Amniotic stem cell (primary cell): ENCODE measurements at places on chromosomes 11 and 22.

- DNase-seq: no peak
Observed at GRCh38 chr11:116579031-116579653, 193.6 kb downstream of the BUD13 start.

DNA sequence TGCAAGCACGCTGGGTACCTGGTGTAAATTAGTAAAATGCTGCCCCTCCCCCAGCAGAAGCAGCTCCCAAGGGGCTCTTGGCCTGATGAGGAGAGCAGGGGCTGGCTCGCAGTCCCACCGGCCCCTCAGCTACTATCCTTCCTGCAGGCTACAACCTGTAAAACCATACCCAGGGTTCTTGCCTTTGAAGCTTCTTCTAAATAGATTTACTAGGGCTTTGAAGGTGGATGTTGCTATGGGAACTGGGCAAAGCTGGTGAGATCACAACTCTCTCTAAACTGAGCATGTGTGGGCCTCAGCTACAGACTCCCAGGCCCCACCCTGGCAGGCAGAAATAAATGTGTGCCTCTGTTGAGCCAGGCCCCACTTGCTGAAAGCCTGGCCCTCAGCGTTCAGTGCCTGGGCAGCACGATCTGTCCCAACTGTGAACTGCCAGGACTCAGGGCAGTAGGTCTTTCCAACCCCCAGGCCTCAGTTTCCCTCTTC is 18.5 kb downstream of the CD5 start:
- DNase-seq: no peak

GRCh38 chr11:17379383-17380180 is 8.9 kb downstream of the KCNJ11 start:
- DNase-seq: no peak

- no peak for DNase-seq
Observed at GRCh38 chr22:37544955-37545702, 15.2 kb upstream of the CDC42EP1 start.

- DNase-seq: no peak
Observed at GRCh38 chr11:26575946-26576345, 3.9 kb upstream of the MUC15 start.

- DNase-seq: no peak
Observed at GRCh38 chr22:23227380-23227779, 47.1 kb downstream of the BCR start.

DNA sequence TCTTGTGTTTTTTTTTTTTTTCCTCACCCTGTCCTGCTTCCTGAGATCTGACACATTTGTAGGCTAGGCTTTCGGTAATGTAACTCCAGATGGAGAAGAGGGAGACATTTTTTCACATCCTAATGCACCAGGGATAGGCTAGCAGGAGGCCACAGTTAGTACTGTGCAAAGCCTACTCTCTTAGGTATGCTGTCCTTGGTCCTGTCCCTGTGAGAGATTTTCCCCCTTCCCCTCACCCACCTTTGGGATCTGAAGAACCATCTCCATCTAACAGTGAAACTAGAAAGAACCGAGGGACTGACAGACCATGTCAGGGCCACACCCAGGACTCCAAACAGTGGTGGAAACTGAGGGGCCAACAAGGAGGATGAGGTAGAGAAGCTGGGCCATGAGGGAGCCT is 29.2 kb downstream of the ADAMTS8 start:
- DNase-seq: no peak

DNA sequence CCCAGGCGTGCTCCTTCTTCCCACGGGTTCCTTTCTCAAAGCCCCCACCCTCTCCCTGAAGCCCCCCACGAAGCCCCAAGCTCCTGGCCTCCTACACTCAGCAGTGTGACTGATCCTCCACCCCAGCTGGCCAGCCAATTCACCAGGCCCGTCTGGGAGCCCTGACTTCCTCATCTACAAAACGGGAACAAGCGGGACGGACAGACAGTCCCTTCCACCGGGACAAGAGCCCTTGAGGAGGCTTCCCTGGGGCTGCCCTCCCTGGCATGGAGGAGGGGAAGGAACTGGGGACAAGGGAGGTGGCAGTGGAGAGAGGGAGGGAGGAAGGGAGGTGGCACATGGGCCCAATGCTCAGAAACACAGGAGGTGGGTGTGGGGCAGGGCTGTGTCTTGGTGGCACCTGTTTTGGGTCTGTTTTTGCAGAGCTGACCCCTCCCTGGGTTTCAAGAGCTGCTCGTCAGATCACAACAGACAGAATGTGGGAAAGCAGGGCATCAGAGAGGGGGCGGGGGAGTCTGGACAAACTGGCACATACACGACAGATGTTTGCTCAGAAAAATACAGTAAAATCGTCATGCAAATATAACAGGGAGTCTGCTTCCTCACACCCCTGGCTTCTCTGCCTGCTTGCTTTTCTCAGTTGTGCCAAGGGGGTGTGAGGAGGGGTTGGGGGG is 56.8 kb downstream of the ELFN2 start:
- DNase-seq: no peak
